Muscle of arm (tissue), 14 donors: ENCODE measurements at places on chromosomes 1 and 21. TPM values are rescaled to one million over a fixed set of nuclear protein-coding genes. Genes with fewer than 3 reads are reported as not detected.

DNA sequence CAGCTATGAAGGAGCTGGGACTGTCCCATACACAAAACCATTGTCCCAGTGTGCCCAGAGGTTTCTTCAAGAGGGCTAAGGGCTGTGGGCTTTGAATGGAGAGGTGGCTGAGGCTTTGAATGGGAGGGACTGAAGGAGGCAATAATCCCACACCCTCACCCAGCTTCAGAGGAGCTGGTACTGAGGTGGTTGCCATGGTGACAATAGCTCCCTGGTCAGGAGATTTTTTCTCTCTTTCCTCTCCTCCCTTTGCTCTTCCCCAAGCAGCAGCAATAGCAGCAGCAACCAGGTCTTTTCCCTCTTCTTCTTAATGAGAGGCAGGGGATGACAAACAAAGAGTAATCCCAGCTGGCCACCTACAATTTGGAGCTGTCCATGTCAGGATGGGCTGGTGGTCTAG is 1.6 kb downstream of the HPCAL4 start:
- no peak for DNase-seq

MIXL1 gene
- polyA plus RNA-seq = 0.77 TPM

C1orf87 gene
- 1.1 TPM for polyA plus RNA-seq

GRCh38 chr1:198087831-198088230 is 69.0 kb upstream of the NEK7 start:
- no peak for DNase-seq

DNA sequence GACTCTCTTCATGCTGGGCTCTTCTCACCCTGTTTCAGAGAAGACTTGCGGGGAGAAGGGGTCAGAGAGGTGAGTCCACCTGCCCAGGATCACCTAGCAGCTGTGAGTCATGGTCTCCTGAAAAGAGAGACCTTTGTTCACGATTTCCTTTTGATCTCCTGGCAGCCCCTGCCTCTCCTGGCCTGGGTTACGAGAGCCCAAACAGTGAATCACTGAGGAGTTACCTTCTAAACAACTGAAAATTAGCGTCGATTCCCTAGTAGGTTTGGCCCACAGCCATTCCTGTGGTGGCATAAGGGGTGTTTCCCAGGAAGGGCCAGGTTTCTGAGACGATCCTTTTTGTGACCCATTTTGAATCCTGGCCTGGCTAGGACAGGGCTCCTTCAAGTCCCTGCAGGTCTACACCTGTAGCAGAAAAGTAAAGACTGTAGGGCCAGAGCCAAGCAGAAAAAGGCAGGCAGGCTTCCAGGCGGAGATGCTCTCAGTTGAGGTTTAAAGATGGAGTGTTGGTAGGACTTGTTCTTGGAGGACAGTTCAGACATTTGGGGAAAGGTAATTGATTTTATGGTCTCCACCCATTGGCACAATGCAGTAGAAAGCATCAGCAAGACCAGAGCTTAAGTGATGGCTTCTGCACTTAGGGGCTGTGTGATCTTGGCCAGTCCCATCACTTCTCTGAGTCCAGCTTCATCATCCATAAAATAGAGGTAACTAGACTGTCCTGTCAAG is 2.1 kb upstream of the PLA2G2E start:
- DNase-seq = no peak

DNA sequence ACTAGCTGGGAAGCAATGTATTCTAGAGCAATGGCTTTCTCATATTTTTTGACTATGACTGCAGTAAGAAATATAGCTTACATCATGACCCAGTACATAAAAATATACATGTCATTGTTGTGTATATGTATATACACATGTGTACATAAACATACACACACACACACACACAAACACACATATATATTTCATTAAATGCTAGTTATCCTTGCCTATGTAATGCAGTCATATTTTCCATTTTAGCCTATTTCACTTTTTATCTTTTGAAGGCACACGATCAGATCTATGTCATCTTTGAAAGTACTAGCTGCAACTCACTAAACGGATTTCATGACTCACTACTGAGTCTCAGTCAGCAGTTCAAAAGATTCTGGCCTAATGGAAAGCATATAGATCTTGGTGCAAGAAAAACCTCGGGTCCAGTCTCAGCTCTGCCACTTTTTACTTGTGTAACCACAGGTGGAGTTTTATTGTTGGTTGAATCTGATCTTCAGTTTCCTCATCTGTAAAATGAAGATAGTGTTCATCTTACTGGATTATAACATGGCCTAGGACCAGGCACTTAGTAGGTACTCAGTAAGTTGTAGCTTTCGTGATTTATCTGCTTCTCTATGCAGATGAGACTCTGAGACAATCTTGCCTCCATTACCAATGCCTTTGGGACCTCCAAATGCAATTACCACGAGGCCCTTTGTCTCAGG is 325.6 kb downstream of the RRAGC start:
- no peak for DNase-seq

- no peak for DNase-seq
Observed at GRCh38 chr1:210434223-210434622, 105.5 kb downstream of the HHAT start.

GRCh38 chr21:29626801-29627470 is 312.9 kb downstream of the GRIK1 start:
- DNase-seq = no peak

- DNase-seq = no peak
Observed at GRCh38 chr1:246270236-246270635, 236.8 kb downstream of the SMYD3 start.

KRTAP19-3 gene
- polyA plus RNA-seq = not detected

- DNase-seq = peak; percentile 86
Observed at GRCh38 chr1:1430114-1430982, 5.1 kb upstream of the VWA1 start.

DNA sequence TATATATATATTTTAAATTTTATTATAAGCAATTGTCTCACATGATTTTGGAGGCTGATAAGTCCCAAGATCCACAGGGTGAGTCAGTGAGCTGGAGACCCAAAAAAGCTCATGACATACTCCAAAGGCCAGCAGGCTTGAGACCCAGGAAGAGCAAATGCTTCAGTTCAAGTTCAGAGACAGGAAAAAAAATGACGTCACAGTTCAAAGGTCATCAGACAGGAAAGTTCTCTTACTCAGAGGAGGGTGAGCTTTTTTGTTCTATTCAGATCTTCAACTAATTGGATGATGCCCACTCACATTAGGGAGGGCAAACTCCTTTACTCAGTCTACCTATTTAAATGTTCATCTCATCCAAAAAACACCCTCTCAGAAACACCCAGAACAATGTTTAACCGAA is 18.2 kb downstream of the RXRG start:
- no peak for DNase-seq

GRCh38 chr21:42162831-42163510 is 56.0 kb upstream of the ABCG1 start:
- DNase-seq = no peak
